ENCODE measurements at places on chromosomes 4 and X.
A peak's percentile ranks its signal among the peaks of the same experiment; 100 is the strongest.

- DNase-seq = no peak
Observed at GRCh38 chr4:12126474-12126873, 697.8 kb upstream of the HS3ST1 start.

- peak; percentile 36 for DNase-seq
Observed at GRCh38 chr4:80071604-80072227, 1.3 kb downstream of the ANTXR2 start.

GRCh38 chrX:85109235-85109634 is 105.6 kb downstream of the APOOL start:
- peak; percentile 13 for DNase-seq

GRCh38 chrX:96568071-96568470 is 116.6 kb upstream of the DIAPH2 start:
- DNase-seq = no peak

DNA sequence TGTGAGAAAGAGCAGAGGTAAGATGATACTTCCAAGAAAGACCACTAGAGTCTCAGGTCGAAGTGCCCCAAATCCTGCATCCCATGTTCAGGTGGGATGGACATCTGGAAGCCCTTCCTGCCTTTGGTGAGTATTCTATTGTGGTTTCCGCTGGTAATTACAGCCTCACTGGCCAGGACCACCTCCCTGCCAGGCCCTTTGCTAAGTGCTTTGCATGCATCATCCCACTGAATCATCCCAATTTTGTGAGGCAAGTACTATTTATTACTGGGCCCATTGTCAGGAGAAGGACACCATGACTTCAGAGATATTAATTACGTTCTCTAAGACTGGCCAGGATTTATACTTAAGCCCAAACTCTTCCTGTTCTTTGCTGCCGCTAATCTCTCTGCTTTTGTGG is 10.7 kb upstream of the PASD1 start:
- no peak for DNase-seq

DNA sequence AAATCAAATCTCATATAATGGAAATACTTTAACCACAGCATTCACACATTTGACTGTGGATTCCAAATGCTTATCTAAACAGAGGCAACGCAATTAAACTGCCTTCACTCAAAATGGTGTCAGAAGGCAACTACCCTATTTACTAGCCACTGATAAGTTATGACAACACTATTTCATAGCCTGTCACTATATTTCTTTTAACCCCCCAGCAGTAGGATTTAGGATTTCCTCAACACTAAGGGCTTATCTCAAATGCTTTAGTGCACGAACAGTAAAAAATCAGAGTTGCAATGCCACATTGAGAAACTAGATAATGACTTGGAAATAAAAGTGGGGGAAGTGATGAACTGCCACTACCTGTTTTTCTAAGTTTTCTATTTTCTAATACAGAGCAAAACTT is 66.7 kb downstream of the DHX15 start:
- no peak for DNase-seq

- no peak for DNase-seq
Observed at GRCh38 chr4:26859762-26860156, 882 bp upstream of the STIM2 start.

GRCh38 chrX:39157796-39158195 is 356.5 kb downstream of the MID1IP1 start:
- DNase-seq = no peak

DNA sequence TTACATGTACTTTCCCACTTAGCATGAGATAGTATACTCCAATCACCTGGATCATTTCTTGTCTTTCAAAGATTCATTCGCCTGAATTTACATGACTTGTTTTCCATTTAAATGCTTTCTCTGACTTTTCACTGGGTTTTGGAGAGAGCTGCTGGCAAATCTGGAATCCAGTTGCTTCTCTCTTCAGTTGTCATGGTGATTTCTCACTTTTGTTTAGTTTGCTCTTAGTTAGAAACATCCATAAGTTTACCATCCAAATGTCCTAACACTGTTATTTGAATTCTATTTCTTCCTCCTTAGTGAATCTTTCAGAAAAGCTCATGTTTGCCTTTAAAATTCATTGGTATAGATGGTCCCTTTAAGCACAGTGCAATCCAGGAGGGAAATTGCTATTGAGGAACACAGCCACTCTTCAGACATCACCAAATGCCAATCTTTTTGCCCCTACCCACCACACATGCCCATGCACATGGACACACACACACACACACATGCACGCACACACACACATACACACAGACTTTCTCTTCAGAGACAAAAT is 51.7 kb downstream of the REELD1 start:
- no peak for DNase-seq

GRCh38 chrX:123830309-123830708 is 29.5 kb upstream of the XIAP start:
- no peak for DNase-seq

GRCh38 chr4:180560896-180561295 is 1682.3 kb upstream of the TENM3 start:
- no peak for DNase-seq

GRCh38 chr4:85717847-85718246 is 242.9 kb downstream of the ARHGAP24 start:
- DNase-seq = peak; percentile 38

DNA sequence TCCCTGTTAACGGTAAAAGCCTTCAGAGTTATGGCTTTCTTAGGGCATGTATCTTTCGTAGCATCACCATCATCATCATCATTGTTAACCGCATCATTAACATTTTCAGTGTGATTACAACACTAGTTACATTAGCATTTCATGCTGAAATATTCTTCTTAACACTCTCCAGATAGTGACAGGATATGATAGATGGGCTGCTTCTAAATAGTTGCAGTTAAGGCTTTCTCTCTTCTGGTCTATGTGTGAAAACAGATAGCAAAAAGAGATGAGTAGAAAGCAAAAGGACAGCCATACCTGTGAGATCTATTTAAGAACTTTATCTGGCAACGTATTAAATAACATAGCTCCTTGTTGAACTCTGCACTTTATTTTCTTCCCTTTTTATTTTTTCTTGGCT is 1069.8 kb downstream of the ADGRL3 start:
- no peak for DNase-seq

- no peak for DNase-seq
Observed at GRCh38 chr4:89270792-89271191, 36.8 kb downstream of the GPRIN3 start.

GRCh38 chr4:173125216-173125812 is 43.3 kb upstream of the GALNT7 start:
- no peak for DNase-seq

GRCh38 chr4:152382057-152382785 is 153.7 kb downstream of the FBXW7 start:
- peak; percentile 26 for DNase-seq

GRCh38 chr4:13322681-13323101 is 161.4 kb downstream of the RAB28 start:
- peak; percentile 85 for DNase-seq

DNA sequence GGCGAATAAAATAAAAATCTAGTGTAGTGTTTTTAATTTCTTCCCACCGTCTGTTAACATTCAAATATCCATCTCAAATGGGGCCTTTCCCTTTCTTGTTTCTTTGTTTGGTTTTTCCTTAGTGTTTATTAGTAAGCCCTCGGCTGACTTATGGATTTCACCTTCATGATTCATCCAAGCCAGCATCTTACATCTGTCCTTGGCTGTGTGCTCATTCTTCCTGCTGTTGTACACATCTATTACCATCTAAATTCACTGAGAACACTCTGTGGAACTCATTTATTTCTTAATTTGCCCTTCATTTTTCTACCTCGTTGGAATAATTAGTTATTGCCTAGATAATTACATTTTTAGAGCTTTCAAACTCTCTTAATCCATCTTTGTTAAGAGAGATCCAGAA is 84.9 kb downstream of the SPCS3 start:
- peak; percentile 76 for DNase-seq

DNA sequence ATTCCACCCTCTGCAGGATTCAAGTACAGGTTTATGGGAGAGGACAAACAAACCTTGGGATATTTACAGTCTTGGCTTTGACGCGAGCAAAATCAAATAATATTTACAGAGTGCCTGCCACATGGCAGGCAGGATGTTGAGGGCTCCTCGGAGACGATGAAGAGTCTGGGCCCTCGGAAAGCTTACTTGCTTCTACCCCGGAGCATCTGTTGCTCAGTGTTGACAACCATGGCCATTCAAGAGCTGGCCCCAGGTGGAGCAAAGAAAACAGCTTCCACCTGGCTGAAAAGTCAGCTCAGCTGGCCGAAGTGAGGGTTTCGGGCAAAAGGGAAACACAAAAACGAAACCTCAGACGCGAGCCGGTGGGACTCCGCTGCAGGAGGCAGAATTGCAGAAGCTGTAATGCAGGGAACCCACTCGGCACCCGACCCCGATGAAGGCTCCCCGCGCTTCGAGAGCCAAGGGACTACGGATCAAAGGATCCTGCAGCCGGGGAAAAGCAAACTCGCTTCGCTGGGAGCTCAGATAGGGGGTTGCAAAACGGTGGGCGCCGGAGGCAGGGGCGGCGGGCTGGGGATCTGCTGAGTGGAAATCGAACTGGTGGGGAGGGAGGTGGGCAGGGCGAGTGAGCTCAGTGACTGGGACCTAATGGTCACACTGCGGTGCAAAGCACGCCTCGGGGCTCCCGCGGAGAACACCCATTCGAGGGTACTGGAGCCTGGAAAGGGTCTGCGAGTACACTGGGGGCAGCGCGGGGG is 805 bp downstream of the ATP8A1 start:
- peak; percentile 35 for DNase-seq

DNA sequence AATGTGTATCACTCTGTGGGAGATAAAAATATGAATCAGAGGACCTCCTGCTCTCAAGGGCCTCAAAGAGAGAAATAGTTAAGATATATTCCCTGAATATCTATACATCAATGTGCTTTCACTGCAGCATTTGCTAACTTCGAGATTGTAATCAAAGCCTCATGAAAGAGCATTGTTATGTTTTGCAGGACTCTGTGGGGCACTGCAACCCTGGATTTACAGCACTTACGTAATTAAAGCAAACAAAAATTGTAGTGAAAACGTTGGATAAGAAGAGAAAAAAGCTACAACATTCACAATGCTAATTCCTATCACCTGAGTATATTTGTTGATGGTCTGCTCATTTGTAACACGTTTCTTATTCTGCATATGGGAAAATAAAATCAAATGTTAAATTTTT is 48.0 kb downstream of the ETNPPL start:
- no peak for DNase-seq

DNA sequence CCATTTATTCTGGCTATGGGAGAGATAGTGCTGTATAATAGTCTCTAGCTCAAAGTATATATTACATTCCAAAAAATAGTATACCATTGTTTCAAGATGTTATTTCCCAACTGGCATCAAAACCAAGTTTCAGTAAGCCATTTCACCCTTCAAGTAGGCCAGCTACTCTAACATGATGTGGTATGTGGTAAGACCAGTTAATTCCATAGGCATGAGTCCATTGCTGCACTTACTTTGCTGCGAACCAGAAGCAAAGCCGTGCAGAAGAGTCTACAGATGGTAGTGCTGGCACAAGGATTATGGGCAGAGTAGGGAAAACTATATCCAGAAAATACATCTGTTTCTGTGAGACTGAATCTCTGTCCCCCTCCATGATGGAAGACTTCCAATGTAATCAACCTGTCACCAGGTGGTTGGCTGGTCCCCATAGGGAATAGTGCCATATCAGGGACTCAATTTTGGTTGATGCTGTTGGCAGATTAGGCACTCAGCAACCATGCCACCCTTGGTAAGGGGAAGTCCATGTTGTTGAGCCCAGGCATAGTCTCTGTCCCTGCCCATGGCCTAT is 49.8 kb upstream of the HSD17B10 start:
- DNase-seq = peak; percentile 76

- DNase-seq = peak; percentile 88
Observed at GRCh38 chr4:80192937-80193336, 4.4 kb upstream of the PRDM8 start.

DNA sequence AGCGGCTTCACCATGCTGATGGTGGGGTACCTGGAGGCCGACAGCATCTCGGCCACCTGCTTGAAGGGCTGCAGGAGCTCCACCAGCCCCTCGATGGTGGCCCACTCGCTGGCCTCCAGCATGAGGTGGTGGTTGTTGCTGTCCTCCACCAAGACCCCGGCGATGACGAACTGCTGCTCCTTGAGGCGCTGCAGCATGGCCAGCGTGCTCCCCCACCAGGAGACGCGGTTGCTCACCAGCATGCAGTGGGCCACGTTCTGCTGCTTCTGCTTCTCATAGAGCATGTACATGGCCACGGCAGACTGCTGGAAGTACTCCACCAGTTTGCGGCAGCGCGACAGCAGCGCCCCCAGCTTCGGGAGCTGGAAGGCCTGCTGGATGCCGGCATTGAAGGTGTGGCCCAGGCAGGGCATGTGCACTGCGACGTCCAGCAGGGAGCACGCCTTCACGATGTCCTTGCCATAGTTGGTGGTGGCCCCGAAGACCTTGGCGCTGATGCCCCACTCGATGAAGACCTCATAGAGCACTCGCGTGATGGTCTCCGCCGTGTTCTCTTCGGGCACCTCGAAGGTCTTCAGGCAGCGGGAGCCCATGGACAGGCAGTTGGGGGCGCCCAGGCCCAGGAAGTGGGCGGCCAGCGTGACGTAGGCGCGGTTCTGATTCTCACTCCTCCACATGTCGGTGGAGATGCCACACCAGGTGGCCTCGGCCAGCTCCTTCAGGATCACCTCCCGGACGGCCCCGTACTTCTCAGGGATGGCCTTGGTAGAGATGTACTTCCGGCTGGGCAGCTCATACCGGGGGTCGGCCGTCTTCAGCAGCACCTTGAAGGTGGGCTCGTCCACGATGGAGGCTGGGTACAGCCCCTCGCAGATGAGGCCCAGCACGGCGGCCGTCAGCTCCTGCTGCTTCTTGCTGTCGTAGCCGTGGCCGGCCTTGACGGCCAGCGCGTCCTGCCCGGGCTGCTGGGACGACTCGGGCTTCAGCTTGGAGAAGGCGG is 11.0 kb downstream of the DHRSX start:
- DNase-seq = no peak

Measured in GM23248 (cell line).